Stimulated activated CD4-positive, alpha-beta T cell treated with anti-CD3 and anti-CD28 coated beads, Interleukin-15, amount 100 ng/mL, for 48 hours (primary cell): ENCODE measurements at places on chromosomes 1 and 21.

GRCh38 chr1:228340686-228341449 lies 65.8 kb downstream of the TRIM11 start:
- no peak for DNase-seq

DNA sequence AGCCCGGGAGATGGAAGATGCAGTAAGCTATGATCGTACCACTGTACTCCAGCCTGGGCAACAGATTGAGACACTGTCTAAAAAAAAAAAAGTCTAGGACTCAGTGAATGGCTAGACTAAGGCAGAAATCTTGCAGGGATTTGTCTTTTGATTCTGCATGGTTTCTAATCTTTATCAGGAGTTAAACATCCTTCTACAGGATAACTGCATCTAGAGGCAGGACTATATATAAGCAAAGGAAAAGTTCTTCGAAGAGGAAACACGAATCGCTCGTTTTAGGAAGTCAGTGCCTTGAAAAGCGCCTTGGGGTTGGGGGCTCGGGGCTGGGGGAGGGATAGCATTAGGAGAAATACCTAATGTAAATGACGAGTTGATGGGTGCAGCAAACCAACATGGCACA lies 602 bp upstream of the UFC1 start:
- DNase-seq: no peak

- DNase-seq: no peak
Observed at GRCh38 chr1:232751393-232752140, 53.6 kb upstream of the MAP10 start.

DNA sequence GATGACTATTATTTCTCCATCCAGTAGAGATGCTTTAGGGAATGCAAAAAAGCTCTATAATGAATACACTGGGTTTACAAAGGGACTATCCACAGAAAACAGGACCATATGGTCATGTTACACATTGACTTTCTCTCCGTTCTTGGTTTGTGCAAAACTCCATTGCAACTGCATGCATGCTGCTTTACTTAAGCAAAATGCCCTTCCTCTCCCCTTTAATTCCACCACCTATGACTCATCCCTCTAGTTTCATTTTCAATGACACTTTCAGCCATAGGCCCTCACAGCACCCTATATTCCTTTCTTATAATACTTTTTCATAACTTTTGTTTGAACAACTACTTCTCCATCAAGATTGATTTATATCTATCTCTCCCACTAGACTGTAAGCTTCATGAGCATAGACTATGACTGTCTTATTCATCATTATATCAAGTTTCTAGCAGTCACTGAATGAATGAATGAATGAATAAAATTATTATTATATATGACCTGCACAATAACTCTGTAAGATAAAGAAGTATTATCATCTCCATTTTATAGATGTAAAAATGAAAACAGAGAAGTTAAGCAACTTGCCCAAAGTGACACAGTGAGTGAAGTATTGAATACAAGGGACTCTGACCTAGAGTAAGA lies 248.9 kb downstream of the PLPP3 start:
- DNase-seq: no peak

DNA sequence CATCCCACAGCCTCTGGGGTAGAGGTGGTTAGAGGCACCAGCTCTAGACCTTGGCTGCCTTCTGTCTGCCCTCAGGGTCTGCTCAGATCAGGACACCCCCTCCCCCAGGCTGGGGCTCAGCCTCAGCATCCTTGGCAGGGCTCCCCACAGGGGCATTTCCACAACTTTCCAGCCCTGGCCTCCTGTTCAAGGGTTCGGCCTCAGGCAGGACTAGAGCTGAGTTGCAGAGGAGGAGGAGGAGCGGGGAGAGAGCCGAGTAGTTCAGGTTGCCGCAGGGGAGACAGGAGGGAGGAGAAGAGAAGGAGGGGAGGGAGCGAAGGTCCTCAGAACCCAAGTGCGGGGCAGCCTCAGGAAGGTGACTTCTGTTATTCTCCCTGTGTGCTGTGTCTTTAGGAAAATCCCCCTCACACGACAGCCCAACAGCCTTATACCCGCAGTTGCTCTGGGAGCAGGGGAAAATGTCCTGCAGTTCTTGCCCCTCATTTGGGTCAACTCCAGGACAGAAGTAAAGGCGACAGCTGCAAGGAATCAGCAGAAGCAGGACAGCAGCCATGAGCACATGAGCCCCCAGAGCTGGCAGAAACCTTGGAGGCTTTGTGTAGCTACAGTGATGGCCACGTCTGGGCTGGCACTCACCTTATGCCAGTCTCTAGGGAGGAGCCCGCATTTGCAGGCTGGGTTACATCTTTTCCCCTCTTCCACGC lies 46.5 kb upstream of the TENT5B start:
- DNase-seq: no peak

- DNase-seq: no peak
Observed at GRCh38 chr21:45088729-45089128, 14.3 kb downstream of the ADARB1 start.

DNA sequence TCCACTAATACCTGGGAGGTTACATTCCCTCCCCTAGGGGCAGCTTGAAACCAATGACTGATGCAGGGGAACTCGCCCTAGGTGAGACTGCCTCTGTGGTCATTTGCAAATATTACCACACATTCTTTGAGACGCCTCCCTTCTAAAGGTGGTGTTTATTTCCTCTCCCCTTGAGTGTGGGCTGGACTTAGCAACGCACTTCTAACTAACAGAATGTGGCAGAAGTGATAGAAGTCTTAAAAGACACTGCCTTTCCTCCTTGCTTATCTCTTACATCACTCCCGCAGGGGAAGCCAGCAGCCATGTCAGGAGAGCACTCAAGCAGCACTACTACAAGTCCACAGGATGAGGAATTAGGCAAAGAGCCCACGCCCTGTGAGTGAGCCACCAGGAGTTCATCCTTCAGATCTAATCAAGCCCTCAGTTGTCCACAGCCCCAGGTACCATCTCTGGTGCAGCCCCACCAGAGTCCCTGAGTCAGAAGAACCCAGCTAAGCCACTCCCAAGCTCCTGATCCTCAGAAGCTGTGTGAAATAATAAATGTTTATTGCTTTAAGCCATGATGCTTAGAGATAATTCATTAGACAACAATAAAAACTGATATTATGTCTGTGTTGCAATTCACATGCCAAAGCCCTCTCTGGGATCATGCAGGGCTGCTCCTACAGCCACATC lies 14.8 kb upstream of the MATN1 start:
- DNase-seq: no peak

GRCh38 chr1:72064196-72065075 lies 217.9 kb downstream of the NEGR1 start:
- no peak for DNase-seq

GRCh38 chr1:236686815-236687160 lies 489 bp downstream of the ACTN2 start:
- DNase-seq: no peak

DNA sequence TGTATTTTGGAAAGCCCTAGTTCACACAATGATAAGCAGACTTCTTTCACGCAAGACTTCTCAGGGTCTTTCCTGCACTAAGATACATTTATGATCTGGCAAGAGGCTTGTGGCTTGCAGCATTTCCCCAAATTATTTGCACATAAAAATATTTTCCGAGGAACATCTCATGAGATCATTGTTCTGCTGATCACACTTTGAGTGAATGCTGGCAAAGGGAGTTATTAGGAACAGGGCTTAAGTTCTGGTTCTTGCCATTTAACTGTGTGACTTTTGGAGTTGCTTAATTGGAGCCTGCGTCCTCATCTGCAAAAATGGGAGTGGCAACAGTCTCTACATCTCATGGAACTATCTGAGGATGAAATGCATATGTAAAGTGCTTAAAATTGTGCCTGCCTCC lies 50.2 kb downstream of the GADD45A start:
- DNase-seq: no peak

GRCh38 chr1:7196036-7196911 lies 411.0 kb downstream of the CAMTA1 start:
- DNase-seq: no peak

- no peak for DNase-seq
Observed at GRCh38 chr1:107378426-107378825, 237.6 kb downstream of the NTNG1 start.

DNA sequence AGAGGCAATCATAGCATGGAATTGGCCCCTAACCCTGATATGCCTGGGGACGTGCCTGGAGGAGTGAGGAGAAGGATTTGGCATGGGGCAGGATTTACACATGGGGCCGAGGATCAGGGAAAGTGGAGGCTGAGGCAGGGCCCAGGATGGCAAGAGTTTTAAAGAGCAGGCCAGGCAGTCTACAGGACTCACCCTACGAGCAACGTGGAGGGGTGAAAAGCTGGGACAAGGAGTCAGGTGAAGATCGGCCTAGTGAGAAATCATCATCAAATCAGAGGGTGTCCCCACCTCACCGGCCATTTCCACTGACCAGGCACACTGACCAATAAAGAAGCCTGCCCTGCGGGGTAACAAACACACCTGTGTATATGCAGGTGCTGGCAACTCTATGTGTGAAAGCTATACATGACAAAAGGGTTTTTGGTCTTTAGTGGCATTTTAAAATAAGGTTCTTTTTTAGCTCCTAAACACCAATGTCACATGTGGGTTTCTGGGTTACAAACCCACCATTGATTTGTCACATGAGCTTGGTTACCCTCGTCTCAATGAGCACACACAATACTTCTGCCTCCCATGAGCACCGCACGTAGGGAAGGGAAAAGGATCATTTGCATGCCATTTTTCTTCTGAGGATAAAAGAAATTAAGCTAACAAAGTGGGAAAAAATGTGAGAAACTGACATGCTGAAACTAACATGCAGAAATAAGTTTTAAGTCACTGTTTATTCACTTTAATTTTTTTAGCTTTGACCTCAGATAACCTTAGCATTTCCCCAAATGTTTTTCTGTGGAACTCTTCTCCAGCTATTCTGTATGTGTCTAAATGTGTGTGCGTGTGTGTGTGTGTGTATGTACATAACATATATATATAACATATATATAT lies 168.1 kb upstream of the EDN2 start:
- DNase-seq: no peak

GRCh38 chr1:119470377-119470776 lies 36.6 kb upstream of the HSD3B1 start:
- DNase-seq: no peak

DNA sequence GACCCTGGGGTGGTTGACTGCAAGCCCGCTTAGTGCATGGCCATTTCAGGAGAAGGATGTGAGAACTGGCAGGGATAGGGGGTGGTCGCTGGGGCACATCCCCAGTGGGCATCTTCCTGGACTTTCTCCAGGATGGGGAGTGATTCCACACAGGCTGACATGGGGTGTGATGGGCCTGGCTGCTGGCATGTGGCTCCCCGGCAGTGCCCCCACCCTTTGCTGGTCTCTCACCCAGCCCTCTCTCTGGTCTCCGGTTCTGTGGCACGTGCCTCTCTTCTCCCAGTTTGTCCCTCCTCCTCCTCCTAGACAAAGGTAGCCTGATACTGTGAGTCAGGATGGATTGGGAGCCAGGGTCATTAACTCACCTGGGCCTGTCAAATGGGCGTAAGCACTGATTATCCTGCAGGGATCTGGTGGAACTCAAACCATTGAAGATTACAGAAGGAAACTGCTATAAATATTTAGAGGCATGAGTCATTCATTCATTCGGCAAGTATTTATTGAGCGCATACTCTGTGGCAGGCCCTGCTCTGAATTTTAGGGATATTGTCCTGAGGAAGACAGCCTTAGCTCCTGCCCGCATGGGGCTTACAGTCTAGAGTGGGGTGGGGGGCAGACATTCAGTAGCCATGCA lies 23.6 kb upstream of the EPS8L3 start:
- no peak for DNase-seq

GRCh38 chr1:12577020-12577419 lies 41.0 kb downstream of the DHRS3 start:
- no peak for DNase-seq

DNA sequence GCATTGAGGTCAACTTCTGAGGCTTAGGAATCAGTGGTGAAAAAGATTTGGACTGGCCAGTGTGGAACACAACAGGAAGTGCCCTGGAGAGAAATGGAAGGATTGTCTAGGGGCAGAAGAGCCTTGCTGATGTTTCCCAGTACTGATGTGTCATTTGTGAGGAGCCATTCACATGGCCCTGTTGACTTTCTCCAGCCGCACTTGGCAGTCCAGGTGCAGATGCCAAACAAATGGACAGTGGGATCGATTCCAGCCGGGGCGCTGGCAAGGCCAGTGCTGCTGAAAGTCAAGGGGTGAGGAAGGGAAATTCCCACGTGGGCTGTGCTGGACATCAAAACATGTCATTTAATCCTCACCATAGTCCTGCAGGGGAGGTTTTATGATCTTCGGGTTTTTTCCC lies 4.9 kb upstream of the TRIM63 start:
- DNase-seq: no peak

DNA sequence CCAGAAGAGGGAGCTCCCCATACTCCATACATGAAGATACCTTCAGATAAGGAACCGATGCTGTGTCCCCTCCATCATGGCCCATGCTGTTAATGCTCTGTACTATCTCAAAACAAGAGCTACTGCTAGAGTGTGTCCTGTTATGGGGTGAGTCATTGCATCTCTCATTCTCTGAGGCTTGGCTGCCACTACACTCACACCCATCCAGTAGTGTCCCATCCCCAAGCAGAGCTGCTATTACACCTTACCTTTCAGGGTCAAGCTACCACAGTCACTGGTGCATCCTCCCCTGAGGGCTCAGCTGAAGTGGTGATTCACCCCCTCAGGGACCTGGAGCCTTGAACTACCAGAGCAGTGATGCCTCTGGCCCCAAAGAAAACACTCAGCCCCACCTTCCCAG lies 198.5 kb downstream of the PLA2G4A start:
- no peak for DNase-seq

- DNase-seq: no peak
Observed at GRCh38 chr1:93177991-93178390, 2.2 kb downstream of the TMED5 start.

DNA sequence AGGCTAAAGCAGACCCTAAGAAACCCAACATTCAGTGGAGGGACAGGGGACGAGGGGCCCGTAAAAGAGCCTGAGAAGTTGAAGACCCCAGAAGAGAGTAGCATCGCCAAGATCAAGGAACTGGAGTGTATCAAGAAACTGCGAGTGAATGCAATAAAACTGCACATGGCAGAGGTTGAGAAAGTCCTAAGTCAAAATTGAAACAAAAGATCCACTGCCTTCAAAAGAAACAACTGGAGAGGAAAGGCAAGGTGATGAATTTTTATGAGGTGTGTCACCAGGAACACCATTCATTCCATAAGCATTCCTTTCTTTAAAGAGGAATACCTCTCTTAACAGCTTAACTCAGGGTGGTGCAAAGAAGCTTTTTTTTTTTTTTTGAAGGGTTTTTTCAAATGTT lies 38.3 kb upstream of the ADORA3 start:
- no peak for DNase-seq

DNA sequence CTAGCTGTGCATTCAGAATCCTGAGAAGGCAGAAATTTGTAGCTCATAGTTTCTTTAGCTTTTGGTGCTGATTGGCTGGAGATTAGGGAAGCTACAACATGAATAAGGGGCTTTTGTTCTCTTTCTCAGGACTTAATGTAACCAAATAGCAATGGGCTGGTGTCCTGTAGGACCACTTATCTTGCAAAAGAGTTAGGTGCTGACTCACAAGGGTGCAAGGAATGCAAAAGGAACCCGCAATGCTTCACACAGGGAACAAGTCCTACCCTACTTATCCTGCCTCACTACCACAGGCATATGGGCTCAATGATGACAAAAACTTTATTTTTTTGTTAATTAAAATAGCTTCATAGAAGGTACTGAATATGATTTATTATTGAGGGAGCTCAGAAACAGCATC lies 541.5 kb downstream of the AMY1C start:
- no peak for DNase-seq

- DNase-seq: no peak
Observed at GRCh38 chr21:37734846-37735245, 181.4 kb downstream of the KCNJ6 start.
